ENCODE measurements at places on chromosomes 6 and 20. TPM values are rescaled to one million over a fixed set of nuclear protein-coding genes. Genes with fewer than 3 reads are reported as not detected.

DNA sequence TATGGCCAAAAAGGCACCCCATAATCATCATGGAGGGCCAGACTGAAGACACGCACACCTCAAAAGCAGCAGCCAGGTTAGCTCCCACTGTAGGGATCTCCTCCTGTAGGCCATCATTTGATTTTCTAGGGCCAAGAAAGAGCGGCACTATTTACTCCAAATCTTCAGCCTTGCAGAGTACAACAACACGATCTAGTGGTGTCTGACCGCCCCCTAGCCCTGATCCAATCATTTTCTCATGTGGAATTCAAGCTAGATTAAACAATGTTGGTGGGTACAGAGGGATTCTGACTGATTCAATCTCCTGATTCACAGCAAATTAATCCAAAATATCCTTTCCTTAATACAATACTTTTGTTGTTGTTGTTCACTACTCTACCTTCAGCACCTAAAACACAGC lies 12.5 kb downstream of the GNAS-AS1 start:
- no peak for DNase-seq

GRCh38 chr20:37408302-37409193 lies 62.6 kb downstream of the SRC start:
- no peak for DNase-seq

- DNase-seq: no peak
Observed at GRCh38 chr6:36442103-36442670, 467 bp downstream of the PXT1 start.

- no peak for DNase-seq
Observed at GRCh38 chr6:138677538-138677937, 96.0 kb upstream of the CCDC28A start.

DNA sequence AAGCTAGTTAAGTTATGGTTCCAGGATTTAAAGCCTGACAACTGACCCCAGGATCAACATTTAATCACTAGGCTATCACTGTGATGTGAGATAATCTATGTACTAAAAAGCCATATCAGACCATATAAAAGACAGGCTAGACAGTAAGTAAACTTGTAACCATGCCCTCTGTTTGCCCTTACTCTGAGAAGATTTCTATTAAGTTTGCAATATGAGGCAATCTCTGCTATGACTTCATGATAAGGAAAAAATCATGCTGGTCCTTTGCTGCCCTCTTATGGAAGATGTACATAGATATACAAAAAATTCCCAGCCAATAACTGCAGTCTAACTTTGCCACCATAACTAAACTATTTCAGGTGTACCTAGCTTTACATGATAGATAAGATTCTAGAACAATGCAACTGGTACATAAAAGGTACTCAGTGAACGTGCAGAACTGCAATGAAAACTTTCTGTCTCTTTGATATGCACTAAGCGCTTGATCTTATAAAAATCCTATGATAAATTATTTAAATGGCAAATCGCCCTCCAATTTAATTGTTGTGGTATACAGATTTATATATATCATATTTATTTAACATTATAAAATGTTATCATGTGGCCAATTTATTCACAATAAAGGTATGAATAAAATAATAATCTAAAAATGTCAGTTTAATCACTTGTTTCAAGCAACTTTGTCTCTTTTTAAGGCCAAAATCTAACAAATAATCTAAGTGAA lies 70.5 kb downstream of the FAM217A start:
- DNase-seq: no peak

- DNase-seq: no peak
Observed at GRCh38 chr6:80402266-80402665, 295.8 kb downstream of the BCKDHB start.

The BNIP5 gene
- not detected for total RNA-seq

The BTN1A1 gene
- total RNA-seq: not detected

The HDGFL1 gene
- total RNA-seq: not detected

The PNPLA1 gene
- total RNA-seq: 0.19 TPM
